ENCODE measurements at places on chromosomes 11 and 22.

DNA sequence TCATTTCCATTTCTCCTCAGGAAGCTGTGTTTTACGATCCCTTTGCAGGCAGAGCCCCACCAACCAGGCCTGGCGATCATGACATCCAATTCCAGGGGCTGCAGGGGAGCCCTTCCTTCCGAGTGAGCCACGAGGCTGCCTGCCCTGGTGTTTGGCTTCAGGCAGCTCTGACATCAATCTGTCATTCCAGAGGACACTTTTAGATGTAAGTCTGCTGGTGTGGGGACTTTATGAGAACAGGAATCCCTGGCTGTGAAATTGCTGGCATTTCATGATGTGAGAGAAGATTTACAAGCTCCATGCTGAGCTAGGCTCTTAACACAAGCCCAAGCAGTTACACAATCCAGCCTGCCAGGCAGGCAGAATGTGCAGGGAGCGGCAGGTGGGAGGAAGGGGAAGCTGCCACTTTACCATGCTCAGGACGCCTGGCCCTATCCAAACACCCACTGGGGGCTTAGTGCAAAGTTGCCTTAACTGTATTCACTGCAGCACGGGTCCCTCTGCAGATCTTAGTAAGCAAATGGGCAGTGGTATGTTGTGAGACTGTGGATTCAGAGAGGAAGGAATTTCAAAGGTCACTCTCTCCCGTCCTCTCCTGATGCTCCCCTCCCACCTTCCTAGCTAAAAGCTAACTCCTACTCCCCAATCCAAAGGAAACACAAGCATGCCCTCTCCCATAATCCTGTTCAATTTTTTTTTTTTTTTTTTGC lies 43.4 kb upstream of the MICAL2 start:
- peak; percentile 75 for DNase-seq

GRCh38 chr11:33263549-33263948 lies 6.4 kb downstream of the HIPK3 start:
- DNase-seq: peak; percentile 21

GRCh38 chr22:46829941-46830715 lies 67.7 kb downstream of the TBC1D22A start:
- peak; percentile 86 for DNase-seq

- DNase-seq: no peak
Observed at GRCh38 chr22:49791682-49792081, 36.0 kb downstream of the BRD1 start.

DNA sequence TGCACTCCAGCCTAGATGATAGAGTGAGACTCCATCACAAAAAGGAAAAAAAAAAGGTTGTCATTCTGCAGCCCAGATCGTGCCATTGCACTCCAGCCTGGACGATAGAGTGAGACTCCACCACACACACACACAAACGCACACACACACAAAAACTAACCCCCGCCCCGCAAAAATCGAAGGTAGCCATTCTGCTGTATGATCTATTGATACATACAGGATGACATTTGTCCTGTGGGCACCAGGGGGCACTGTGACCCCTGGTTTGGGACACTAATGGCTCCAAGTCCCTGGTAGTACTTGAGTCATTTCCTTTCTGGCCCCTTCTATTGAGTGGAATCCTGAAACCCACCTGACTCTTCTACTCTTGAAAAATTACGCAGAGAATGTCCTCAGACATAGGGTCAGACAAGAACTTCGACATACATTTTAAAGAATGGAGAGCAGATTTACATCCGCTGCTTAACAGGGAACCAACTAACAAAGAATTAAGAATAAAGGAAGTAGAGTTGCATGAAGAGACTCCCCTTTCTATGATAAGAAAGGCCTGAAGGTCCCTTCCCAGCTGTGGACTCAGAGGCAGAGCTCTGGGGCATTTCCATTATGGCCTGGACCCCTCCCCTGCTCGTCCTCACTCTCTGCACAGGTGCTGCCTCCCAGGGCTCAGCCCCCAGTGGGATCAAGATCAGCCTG lies 35.0 kb upstream of the PRAME start:
- DNase-seq: peak; percentile 58
